ENCODE measurements at places on chromosomes 6 and 20.

DNA sequence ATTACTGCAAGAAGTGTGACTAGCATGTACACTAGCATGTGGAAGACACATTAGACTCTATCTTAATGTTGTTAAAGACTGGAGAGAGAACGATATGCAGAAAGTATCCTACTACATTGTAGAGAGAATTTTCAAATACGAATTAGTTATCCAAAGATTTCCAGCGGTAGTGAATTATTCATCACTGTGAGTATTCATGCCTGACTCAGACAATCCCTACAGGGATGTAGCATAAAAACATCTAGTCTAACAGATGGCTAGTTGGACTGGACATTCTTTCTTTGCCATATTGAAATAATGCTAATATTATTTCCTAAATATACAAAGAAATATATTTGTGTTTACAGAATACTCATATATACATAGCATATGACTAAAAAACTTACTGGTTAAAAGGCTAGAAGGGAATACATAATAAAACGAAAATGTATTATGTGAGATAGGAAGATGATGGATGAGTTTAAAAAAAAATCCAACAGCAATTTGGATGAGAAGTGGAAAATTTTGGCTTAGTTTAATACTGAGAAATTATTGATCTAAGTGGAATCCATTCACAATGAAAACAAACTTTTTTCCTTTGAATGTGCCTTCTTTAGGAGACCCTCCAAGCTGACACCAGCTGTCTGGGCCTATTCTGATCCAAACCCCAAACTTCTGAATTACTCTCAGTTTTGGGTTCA lies 580.7 kb downstream of the RFPL4B start:
- DNase-seq: no peak

DNA sequence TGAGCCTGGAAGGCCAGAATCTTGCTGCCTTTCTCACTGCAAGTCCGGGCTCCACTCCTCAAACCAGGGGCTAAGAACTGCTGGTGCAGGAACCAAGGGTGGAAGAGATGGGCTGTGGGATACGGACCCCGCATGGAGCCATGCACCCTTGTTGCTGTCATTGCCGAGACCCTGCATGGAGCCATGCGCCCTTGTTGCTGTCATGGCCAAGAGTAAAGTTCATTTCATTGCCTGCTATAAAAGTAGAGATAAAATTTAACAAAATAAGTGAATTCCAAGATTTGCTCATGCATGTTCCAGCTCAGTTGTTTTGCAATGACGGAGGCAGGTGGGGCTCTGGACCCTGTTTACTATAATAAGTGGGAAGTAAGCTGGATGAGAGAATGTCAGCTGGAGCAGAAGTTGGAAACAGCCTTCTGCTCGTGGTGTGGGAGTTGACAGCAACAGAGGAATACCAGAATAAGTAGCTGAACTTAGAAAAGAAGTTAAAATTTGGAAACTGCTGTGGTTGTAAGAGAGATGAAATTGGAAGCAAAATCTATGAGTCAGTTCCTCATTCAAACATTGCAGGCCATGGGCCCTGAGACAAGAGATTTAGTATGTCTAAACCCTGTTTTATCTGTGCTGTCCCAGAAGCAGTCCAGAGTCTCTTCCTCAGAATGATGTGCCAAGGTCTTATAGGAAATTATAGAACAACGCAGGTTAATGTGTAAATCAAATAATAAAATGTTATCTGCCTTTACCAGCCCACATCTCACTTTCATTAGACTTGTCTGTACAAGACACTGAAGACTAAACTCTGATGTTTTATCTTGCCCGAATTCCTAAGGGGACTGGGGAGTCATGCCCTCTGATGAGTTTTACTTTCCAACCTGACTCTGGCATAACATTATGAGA lies 15.8 kb upstream of the THBS2 start:
- DNase-seq: no peak

- DNase-seq: no peak
Measured at GRCh38 chr6:166162599-166163342, 4.9 kb downstream of the TBXT start.

- no peak for DNase-seq
Measured at GRCh38 chr6:36328600-36328999, 8.1 kb downstream of the BNIP5 start.

GRCh38 chr6:36110050-36110449 lies 20.3 kb upstream of the MAPK13 start:
- DNase-seq: no peak

- no peak for DNase-seq
Measured at GRCh38 chr6:33846226-33846625, 42.4 kb upstream of the MLN start.

- DNase-seq: no peak
Measured at GRCh38 chr6:98116455-98116854, 717.9 kb upstream of the POU3F2 start.

DNA sequence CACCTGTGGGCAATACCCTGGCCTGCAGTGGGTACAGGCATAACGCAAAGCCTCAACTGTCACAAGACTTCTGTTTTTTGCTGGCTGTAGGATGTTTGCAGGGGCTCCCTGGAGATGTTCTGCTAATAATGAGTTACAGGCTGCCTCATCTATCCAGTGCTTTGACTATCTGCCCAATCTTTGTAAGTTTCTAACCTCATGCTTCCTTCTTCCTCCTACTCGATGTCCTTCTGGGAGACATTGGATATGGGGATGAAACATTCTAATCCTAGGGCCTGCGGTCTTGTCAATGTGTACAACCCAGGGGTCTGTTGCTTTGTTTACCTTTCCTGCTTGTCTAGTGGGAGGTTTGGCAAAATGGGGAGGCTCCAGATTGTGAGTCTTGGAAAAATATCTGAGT lies 136.8 kb upstream of the TCF21 start:
- DNase-seq: no peak

GRCh38 chr6:153167907-153168306 lies 36.8 kb upstream of the RGS17 start:
- no peak for DNase-seq

Data from GM12891 (cell line).